ENCODE measurements at places on chromosomes 2 and 18.

GRCh38 chr18:68693091-68693815 lies 21.7 kb downstream of the TMX3 start:
- DNase-seq, result no peak

DNA sequence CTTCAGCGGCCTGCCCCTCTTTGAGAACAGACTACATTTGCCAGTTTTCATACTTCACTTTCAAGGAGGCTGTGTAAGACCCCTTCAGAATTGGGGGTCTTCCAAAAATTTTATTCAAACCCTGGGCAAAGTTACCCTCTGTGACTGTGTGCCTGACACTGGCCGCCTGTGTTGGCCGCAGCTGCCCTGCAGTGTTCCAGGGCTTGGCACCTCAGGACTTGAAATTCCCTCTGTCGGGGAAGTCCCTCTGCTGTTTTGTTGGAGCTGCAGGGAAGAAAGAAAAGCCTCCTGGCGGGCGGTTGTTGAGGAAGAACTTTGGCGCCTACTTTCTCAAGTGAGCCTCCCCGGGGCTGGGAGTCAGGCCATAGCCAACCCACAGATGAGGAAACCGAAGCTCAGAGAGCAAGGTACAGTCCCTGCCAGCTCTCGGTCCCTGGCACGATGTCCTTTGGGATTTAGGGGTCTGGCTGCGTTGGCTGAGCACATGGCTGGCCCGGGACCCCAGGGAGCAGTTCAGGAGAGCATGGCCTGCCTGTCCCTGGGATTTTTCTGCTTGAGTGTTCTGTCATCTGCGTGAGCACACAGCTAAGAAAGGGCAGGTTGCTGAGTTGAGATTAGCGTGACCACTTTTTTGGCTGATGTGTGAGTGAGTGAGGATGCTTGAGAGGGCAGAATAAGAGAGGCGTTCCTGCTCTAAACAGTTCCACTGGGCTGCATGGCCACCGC lies 17.9 kb upstream of the ASB1 start:
- no peak for DNase-seq

DNA sequence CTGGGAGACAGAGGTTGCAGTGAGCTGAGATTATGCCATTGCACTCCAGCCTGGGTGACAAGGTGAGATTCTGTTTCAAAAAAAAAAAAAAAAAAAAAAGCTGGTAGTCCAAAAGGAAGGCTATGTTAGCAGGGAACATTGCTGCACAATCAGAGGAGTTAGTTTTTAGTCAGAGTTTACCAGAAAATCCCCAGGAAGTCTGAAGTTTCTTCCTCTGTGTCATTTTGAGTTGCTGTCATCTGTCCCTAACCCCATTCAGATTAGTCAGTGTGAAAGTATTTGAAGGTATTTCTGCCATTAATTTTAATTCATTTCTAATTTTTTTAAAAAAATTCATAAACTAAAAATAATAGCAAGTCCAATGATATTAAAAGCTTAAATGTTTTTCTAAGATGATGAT lies 33.5 kb upstream of the CERS6 start:
- DNase-seq, result no peak

DNA sequence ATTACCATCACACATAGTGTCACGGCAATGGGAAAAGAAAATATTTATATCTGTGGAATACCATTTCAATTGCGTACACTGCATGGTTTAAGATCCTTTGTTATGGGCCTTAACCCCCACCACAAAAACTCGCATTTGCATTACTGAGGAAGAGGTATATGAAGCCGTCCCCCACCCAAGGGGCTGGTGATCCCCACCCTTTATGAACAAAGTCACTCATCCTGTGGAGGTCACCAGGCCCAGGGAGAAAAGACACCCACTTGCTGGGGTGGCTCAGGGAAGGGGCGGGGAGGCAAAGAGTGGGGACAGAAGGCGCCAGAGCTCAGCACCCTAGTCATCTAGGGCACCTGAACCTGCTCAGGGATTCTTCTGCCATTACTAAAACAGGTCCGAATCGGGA lies 133.8 kb downstream of the ZNF516 start:
- no peak for DNase-seq

DNA sequence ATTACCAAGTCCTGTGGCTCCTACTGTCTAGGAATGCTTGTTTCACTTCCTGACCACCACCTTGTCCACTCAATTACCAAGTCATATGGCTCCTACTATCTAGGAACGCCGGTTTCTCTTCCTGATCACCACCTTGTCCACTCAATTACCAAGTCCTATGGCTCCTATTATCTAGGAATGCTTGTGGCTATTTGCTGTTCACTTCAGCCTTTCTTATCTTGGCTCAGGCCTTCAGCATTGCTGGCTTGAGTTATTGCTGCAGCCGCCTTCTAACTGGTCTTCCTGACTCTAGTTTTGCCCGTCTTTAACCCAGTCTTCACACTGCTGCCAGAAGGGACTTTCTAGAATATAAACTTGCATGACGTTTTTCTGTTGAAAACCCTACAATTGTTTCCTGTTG lies 82.5 kb upstream of the GAREM1 start:
- DNase-seq, result peak; percentile 31

GRCh38 chr18:72866901-72867745 lies 664 bp downstream of the NETO1 start:
- no peak for DNase-seq

All from large intestine (tissue), 12 donors.